ENCODE measurements at places on chromosomes 2 and 18. TPM values are rescaled to one million over a fixed set of nuclear protein-coding genes. Genes with fewer than 3 reads are reported as not detected.

DNA sequence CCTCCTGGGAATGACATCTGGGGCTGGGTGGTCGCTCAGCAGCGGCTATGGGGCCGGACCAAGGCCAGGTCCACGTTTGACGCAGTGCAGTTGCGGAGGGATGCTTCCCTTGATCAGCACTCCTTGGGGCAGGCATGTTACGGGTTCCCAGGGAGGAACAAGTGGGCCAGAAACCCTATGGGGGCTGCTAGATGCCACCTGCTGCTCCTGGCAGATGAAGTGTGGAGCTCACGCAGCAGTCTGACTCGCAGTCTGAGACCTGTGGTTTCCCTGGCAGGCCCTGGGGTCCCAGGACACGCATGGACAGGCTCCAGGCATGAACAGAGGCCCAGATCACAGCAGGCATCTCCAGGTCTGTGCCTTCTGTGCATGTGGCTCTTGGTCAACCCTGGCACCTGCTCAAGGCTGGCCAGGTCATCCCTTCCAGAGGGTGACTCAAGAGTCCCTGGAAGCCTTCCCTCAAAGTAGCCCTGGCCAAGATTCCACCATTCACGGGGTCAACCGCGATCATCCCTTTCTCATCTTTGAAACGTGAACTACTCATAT lies 20.0 kb downstream of the KCNF1 start:
- H3K27ac ChIP-seq = no peak overlapping the region
- no peak for DNase-seq
- no peaks in the 10 kb centered on the region for H3K36me3 ChIP-seq

DNA sequence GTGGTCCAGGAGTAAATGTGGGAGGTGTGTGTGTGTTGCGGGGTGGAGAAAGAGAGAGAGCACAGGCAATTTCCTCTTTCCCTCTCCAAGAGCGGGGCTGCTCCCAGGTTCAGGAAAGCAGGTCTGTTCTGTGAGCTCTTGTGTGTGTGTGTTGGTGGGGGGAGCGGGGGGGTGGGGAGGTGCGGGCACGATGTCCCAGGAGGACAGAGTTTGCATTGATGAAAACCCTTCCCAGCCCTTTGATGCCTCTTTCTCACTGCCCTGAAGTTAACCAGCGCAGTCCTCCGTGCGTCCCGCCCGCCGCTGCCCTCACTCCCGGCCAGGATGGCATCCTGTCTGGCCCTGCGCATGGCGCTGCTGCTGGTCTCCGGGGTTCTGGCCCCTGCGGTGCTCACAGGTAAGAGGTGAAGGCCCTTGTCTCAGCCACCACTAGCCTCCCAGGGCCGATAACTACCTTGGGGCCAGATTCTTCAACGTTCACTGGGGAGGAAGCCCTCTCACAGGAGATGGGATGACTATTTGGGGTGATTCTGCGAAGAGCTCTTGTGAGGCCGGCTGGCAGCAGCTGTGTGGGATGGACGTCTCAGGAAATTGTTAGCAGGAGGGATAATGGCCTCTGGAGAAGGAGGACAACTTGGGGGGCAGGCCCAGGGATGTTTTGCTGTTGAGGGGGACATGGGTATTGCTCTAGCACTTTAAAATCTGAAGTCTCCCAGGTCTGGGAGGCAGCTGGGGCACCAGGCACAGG lies at the start of gene SNORC:
TSS of gene SNORC (plus strand) at position 247 of the 748 bp plus-strand sequence. CDS start at position 325, 78 bp downstream.
- H3K36me3 ChIP-seq = no peaks in the 10 kb centered on the region
- DNase-seq = no peak
- H3K4me1 ChIP-seq = no peaks in the 10 kb centered on the region
- H3K27ac ChIP-seq = no peak within 1 kb of the TSS

NIFK gene
- 56.5 TPM for total RNA-seq

- H3K36me3 ChIP-seq = peaks cover 52% of the 10 kb centered on the region
- H3K4me3 ChIP-seq = no peak overlapping the region
- H3K27me3 ChIP-seq = no peaks in the 10 kb centered on the region
- no peak for DNase-seq
- no peak overlapping the region for H3K27ac ChIP-seq
These were observed 39.3 kb upstream of the NARS1 start for GRCh38 chr18:57660961-57661360.

SERPINB10 gene
- not detected for total RNA-seq

EMILIN1 gene
- total RNA-seq = 288 TPM

DNA sequence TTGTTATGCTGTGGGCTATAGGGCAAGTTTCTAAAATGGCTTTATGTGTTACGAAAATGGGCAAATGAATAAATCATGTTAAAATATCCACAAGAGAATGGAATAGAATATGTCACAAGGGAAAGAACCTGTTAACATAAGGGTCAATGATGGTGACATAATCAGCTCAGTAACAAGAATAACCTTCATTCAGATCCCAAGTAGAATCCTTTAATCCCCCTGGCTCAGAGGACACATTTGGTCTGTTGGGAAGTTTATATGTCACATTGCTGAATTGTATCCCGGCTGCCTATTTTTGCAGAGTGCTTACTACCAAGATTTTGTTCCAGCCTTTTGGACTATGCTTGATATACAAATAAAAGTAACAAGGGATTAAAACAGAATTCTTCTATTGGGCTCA lies 13.1 kb upstream of the LGALSL start:
- DNase-seq = peak; percentile 12
- H3K27ac ChIP-seq = no peak overlapping the region
- no peaks in the 10 kb centered on the region for H3K4me1 ChIP-seq
- H3K27me3 ChIP-seq = no peaks in the 10 kb centered on the region

RND3 gene
- 103 TPM for total RNA-seq

APOB gene
- 1.7 TPM for total RNA-seq

Data from esophagus muscularis mucosa (tissue), 4 donors.